ENCODE measurements at places on chromosomes 11 and 22. TPM values are rescaled to one million over a fixed set of nuclear protein-coding genes. Genes with fewer than 3 reads are reported as not detected.

Gene FIBIN
- total RNA-seq = 36.7 TPM

Gene ROBO4
- total RNA-seq = 2.0 TPM

Gene OR51B4
- not detected for total RNA-seq

Gene TBRG1
- total RNA-seq = 34.6 TPM

Gene ACRV1
- total RNA-seq = not detected

Gene TPST2
- total RNA-seq = 39.9 TPM

Gene SCN3B
- 1.6 TPM for total RNA-seq

Gene LINC01488
- 0.27 TPM for total RNA-seq

Gene TMEM218
- total RNA-seq = 20.6 TPM

Gene SERHL2
- total RNA-seq = 4.1 TPM

Gene PATE4
- not detected for total RNA-seq

Gene HBB
- not detected for total RNA-seq

Gene KREMEN1
- total RNA-seq = 10.5 TPM

Gene CCDC87
- 0.53 TPM for total RNA-seq

DNA sequence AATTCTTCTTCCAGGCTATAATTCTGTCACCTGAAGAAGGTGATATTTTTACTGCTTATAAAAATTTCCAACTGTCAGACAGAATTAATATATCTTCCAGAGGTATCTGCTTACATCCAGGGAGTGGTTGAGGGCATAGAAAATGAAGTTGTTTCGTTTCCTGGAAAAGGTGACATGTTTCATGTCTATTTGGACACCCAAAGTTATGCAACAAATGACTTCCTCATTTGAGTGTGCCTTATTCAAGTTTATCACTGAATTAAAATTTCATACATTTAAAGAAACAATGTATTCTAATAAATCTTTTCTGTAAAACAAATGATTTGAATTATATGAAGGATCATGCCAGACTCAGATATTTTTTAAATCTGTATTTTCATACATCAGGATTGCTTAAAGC lies 8.5 kb upstream of the GRAMD1B start:
- H3K4me3 ChIP-seq = no peak overlapping the region
- peaks cover 9% of the 10 kb centered on the region for H3K4me1 ChIP-seq
- H3K27ac ChIP-seq = peak overlapping the region; percentile 74
- no peaks in the 10 kb centered on the region for H3K36me3 ChIP-seq
- DNase-seq = no peak

GRCh38 chr22:29269731-29270474 lies 1.8 kb downstream of the EWSR1 start:
- peak overlapping the region; percentile 39 for H3K4me3 ChIP-seq
- peak overlapping the region; percentile 97 for H3K27ac ChIP-seq
- no peak for DNase-seq
- H3K4me1 ChIP-seq = peaks cover 32% of the 10 kb centered on the region

- H3K36me3 ChIP-seq = no peaks in the 10 kb centered on the region
- DNase-seq = peak; percentile 4
- no peak overlapping the region for H3K4me3 ChIP-seq
- H3K4me1 ChIP-seq = peaks cover 14% of the 10 kb centered on the region
Measured at GRCh38 chr11:66367561-66368312, 3.8 kb downstream of the SLC29A2 start.

DNA sequence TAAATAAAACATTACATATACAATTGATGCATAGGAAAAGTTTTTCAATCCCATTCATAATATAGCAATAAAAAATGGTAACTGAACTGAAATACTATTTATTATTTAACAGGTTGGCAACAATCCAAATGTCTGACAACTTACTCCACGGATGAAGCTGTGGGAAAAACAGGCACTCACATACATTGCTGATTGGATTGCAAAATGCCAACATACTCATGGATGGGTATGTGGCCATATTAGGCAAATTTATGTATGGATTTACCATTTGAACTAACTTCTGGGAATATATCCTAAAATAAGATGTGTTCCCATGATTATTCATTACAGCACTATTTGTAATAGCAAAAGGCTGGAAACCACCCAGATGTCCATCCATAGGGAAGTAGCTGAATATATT lies 3.2 kb upstream of the BIRC2 start:
- no peak overlapping the region for H3K27ac ChIP-seq
- no peak overlapping the region for H3K4me3 ChIP-seq
- no peaks in the 10 kb centered on the region for H3K27me3 ChIP-seq
- DNase-seq = no peak
- H3K4me1 ChIP-seq = peaks cover 7% of the 10 kb centered on the region

DNA sequence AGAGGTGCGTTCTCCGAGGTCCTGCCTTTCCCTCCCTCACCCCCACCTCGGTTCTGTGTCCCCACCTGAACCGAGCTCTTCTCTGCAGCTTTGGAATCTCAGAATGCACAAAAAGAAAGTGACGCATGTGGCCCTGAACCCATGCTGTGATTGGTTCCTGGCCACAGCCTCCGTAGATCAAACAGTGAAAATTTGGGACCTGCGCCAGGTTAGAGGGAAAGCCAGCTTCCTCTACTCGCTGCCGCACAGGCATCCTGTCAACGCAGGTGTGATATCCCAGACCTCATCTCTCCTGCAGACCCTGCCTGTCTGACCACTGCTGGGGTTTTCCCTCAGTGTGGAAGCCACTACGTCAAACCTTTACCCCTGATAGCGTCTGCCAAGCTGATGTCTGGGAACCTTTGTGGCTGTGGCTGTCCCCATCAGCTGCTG lies 13.9 kb downstream of the ACP2 start:
- no peak for DNase-seq
- peak overlapping the region; percentile 40 for H3K27ac ChIP-seq
- no peaks in the 10 kb centered on the region for H3K4me1 ChIP-seq
- H3K27me3 ChIP-seq = no peaks in the 10 kb centered on the region

DNA sequence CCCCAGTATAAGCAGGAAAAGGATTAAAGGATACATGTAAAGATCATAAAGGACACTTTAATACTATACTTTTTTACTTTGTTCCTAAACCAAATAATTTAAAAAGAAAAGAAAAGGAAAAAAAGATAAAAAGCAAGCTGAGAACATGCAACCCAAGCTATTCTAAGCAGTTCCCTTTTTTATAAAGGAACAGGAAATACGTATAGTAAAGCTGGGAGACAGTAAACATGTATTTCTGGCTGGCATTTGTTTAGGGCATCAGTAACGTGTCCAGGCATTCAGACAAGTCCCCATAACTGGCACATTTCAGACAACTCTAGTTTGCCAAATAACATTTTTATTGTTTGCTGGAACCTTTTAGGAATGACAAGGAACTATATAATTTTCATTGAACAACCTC lies 24.9 kb downstream of the BCO2 start:
- no peaks in the 10 kb centered on the region for H3K36me3 ChIP-seq
- DNase-seq = no peak
- H3K27ac ChIP-seq = no peak overlapping the region
- no peak overlapping the region for H3K4me3 ChIP-seq

DNA sequence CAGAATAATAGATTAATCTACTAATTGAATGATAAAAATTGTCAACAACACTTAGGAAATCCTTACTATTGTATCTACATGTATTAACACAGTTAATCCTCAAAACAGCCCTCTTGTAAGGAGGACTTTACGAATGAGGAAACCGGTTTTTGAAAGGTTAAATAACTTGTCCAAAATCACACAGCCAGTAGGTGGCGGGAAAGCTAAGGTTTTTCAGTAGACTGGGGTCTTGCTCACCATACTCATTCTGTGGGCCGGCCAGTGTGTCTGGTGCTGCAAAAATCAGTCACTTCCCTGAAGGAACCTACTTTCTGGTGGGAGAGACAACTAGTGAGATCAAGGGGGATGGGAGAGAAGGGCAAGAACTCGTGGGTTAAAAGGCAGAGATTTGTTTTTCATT lies 3.8 kb downstream of the DCPS start:
- no peaks in the 10 kb centered on the region for H3K27me3 ChIP-seq
- peak; percentile 63 for DNase-seq
- H3K4me3 ChIP-seq = no peak overlapping the region
- H3K4me1 ChIP-seq = peaks cover 13% of the 10 kb centered on the region

GRCh38 chr11:11380883-11381282 lies 27.8 kb upstream of the CSNK2A3 start:
- no peak for DNase-seq
- H3K27ac ChIP-seq = no peak overlapping the region

DNA sequence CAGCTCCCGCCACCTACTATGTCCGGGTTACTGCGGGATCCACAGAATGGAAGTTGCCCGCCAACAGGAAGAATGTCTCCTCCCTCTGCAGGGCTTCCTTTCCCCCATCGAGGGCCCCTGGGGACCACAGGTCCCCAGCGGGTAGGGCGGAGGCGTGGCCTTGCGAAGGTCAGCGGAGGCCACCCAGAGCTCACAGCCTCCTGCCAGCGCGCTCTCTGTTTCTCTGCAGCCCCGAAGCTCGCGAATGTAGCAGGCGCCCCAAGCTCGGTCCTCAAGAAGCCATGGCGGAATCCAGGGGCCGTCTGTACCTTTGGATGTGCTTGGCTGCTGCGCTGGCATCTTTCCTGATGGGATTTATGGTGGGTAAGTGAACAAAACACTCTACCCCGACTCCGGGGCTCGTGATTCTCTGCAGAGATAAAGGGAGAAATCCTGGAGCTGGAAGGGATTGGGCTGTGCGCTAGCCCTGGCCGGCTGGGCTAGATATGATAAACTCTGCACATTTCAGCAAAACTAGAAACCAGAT lies at the start of gene NAALAD2:
Gene NAALAD2, plus strand, starts transcription at position 186 of the 526 bp plus-strand sequence. Its CDS starts 96 bp downstream, at position 282.
- H3K4me3 ChIP-seq = peak within 1 kb of the TSS; percentile 60
- no peaks in the 10 kb centered on the region for H3K27me3 ChIP-seq
- DNase-seq = peak; percentile 88

GRCh38 chr11:64871492-64871891 lies 6.9 kb downstream of the EHD1 start:
- no peak for DNase-seq
- H3K27me3 ChIP-seq = no peaks in the 10 kb centered on the region
- H3K27ac ChIP-seq = peak overlapping the region; percentile 92
- H3K4me1 ChIP-seq = peaks cover 65% of the 10 kb centered on the region
- H3K36me3 ChIP-seq = no peaks in the 10 kb centered on the region
- H3K4me3 ChIP-seq = no peak overlapping the region

DNA sequence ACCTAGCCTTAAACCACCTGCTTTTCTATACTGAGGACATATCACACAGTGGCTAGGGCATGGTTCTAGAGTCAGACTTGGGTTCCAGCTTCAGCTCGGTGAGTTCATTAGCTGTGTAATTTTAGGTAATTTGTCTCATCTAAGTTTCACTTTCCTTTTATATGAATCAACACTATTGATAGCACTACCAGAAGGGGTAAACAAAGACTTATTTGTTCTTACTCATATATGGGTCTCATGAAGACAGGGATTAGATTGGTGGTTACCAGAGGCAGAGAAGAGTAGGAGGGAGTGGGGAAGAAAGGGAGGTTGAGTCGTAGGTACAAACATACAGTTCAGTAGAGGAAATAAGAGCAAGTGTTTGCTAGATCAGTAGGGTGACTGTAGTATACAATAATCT lies 924.7 kb downstream of the OPCML start:
- no peaks in the 10 kb centered on the region for H3K4me1 ChIP-seq
- no peak overlapping the region for H3K27ac ChIP-seq
- no peak overlapping the region for H3K4me3 ChIP-seq
- DNase-seq = no peak

DNA sequence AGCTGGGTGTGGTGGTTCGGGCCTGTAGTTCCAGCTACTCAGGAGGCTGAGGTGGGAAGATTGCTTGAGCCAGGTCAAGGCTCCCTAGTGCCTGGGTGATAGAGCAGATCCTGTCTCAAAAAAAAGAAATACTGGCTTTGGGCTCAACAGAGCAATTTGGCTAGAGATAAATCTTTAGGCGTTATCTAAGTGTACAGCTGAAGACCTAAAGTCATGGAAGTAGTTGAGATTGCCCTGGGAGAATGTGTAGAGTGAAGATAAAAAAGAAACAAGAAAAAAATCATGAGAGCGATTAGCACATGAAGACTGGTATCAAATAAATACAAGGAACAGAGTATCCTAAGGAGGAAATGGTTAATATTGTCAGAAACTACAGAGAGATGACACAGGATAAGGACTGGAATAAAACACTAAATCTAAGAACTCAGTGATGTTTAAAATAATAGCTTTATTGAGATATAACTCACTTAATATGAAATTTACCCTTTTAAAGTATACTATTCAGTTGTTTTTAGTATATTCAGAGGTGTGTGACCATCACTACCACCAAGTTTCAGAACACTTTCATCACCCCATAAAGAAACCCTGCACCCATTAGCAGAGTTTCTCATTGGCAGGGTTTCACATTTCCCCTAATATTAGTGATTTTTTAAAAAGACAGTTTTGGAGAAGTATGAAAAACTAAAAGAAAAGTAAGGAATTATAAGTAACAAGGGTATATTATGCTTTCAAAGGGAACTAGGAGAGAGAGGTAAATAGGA lies 20.7 kb downstream of the PIK3C2A start:
- no peak overlapping the region for H3K27ac ChIP-seq
- no peaks in the 10 kb centered on the region for H3K27me3 ChIP-seq
- H3K4me3 ChIP-seq = no peak overlapping the region
- no peaks in the 10 kb centered on the region for H3K36me3 ChIP-seq
- H3K4me1 ChIP-seq = no peaks in the 10 kb centered on the region
- DNase-seq = no peak

DNA sequence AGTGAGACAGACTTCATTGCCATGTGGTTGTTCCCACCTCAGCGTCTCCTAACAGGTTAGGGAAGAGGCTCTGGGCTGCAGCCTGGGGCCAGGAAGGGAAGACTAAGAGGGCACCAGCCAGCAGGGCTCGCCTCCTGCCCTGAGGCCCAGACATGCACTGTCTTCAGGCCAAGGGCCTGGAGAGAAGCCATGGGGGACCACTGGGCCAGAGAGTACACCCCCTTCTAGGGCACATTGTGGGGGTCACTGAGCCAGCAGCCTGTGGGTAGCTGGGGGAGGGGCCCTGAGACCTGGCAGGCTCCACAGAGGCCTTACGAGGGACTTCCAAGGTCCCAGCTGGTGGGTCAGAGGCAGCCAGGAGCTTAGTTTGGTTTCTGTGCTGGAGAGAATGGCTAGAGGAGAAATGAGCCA lies 25.0 kb upstream of the MYRF start:
- no peaks in the 10 kb centered on the region for H3K27me3 ChIP-seq
- H3K36me3 ChIP-seq = no peaks in the 10 kb centered on the region
- no peak overlapping the region for H3K4me3 ChIP-seq
- H3K27ac ChIP-seq = no peak overlapping the region

GRCh38 chr11:128737704-128738103 lies 43.8 kb downstream of the FLI1 start:
- H3K27me3 ChIP-seq = peaks cover 7% of the 10 kb centered on the region
- H3K36me3 ChIP-seq = no peaks in the 10 kb centered on the region
- H3K27ac ChIP-seq = no peak overlapping the region
- no peaks in the 10 kb centered on the region for H3K4me1 ChIP-seq
